Stimulated activated CD4-positive, alpha-beta T cell treated with anti-CD3 and anti-CD28 coated beads, TNF-alpha, amount 100 ng/mL, for 48 hours (primary cell): ENCODE measurements at places on chromosomes 1 and 21.

GRCh38 chr1:106980121-106980520, 76.4 kb upstream of the PRMT6 start:
- DNase-seq: no peak

DNA sequence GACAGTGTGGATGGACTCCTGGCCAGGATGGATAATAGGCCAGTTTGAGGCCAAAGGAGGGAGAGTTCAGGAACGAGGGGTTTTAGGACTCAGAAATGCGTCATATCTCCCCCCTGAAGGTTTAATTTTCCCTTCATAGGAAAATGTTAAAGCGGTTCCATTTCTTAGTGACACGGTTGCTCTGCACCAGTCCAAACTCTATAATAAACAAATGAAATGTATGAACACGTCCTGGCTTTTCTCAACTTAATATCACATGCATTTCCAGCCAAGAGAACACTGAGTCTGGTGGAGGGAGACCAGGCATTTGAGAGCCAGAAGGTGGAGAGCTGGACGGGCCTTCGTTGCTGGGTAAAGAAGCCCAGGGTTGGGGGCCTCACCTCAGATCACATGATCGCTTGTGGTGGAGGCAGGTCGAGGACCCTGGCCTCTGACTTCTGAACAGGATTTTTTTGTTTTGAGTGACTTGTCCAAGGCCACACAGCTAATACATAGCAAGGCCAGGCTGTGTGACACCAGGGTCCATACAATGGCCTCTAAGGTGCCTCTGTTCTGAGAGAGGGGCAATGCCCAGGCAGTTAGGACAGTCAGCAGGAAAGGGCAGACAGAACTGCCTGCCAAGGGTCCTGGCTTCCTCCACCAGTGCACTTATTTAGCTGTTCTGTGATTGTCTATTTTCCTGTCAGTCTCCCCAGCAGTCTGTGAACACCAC, 11.4 kb downstream of the SLC1A7 start:
- DNase-seq: no peak

DNA sequence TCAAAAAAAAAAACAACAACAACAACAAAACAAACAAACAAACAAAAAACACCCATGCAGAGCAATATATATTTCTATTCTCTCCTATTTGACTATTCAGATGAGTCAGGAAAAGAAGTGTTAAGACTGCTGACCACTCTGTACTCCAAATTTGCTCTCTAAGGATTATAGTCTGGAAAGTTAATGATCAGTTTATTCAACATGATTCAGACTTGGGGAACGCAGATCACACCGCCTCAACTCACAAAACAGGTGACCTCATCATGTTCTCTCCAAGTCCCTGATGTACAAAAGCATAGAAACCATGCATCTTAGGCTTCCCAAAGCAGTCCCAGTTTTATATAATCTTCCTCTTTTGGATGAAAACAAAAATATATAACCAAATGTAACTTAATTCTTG, 51.9 kb upstream of the PRRC2C start:
- no peak for DNase-seq

GRCh38 chr21:37257967-37258877, 8.9 kb downstream of the VPS26C start:
- DNase-seq: peak; percentile 75

- peak; percentile 69 for DNase-seq
These were observed 20.7 kb upstream of the MAPKAPK2 start for GRCh38 chr1:206663832-206664652.

DNA sequence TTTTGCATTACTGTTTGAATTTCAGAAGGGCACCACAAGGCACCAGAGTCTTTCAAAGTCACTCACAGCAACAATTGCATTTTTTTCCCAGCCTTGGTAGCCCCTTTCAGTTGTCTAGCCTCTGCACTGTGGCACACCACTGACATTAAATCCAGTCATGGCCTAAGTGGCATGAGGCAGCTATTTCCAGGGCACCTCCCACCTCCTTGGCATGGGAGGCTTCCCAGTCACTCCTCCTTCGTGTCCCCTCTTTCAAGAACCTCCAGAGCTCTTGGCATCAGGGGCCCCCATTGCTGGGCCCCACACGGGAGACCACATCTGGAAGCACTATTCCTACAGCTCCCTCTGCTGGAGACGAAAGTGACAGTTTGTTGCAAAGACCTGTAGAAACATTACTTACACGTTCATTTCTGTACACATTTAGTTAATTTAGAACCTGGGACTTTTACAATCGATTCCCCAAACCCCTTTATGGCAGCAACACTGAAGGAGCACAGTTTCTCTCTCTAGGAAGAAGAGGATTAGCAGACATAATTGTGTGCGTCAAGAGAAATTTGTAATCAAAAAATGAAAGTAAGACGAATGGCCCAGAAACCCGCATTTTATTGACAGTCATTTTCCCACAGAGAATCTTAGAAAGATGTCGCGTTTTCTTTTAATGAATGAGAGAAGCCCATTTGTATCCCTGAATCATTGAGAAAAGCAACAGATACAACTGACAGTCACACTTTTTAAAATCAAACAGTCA, 5.7 kb upstream of the CHD5 start:
- no peak for DNase-seq

- no peak for DNase-seq
These were observed 436.8 kb downstream of the KIF26B start for GRCh38 chr1:245591346-245592188.

DNA sequence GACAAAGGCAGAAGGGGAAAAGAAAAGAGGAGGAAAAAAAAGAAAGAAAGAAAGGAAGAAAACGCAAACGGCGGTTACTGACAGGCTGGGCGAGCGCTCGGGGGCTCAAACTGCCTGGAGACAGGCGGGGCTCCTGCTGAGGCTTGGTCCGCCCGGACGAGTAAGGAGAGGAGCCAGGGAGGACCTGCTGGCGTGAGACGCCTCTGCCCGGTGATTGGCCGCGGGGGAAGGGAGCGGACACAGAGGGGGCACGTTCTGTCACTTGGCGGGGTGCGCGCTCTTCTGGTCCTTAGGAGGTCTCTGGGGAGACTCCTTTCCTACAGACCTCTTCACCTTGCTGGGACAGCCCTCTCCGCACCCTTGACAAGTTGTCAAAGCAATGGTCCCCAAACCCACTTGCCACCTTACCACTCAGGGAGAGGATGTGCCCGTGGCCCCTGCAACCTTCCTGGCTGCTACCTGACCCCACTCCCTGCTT, 791 bp upstream of the PIK3R3 start:
- DNase-seq: no peak

DNA sequence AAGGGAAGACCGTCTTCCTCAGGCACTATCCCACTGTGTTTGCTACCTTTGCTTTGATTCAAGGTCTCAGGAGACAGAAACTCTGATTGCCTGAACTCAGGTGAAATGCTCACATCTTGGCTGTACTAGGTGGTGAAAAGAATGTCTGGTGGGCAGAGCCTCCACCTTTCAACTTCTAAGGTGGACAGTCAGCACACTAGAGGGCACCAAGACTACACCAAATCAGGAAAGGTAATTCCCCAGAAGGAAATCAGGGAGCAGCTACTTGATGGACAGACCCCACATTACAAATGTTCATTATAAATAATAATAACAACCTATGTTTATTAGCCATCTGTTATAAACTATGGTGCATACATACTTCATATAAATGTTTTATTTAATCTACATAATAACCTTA, 220.9 kb downstream of the ATG4C start:
- DNase-seq: no peak

GRCh38 chr1:167584581-167584980, 31.0 kb upstream of the CREG1 start:
- DNase-seq: no peak

DNA sequence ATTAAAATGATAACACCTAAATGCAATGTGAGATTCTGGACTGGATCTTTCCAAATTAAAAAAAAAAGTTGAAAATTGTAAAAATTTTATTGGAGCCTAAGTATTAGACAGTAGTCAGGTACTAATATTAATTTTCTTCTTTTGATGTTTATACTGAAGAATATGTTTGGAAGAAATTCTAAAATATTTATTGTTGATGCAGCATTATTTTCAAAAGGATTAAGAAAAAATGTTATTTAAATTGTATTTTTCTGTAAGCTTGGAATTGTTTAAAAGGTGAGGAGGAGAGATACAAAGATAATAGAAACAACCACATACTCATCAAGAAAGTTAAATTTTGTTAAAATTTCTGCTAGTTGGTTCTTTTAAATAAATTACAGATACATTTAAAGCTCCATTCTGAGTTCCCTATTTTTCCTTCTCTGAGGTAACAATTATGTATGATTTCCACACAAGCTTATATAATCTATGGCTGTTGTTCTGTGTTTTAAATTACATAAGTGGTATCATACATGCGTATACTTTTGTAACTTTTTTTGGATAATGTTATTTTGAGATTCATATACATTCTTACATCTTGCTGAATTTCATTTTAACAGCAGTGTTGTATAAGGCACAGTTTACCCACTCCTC, 180.3 kb upstream of the RGS18 start:
- no peak for DNase-seq

DNA sequence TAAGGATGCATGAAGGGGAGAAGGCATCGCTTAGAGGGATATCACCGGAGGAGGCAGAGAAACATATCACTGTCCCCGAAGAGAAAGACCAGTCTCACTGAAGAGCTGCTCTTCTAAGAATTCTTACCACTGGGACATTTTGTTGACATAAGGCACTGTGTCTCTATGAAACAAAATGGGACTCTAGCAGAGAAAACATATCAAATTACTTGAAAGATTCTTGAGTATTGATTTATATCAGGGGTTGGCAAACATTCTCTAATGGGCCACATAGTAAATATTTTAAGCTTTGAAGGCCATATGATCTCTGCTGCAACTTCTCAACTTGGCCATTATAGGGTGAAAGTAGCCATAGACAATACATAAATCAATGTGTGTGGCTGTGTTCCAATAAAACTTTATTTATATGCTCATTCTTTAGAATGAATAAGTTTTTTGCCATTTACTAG, 41.0 kb upstream of the GREM2 start:
- no peak for DNase-seq

DNA sequence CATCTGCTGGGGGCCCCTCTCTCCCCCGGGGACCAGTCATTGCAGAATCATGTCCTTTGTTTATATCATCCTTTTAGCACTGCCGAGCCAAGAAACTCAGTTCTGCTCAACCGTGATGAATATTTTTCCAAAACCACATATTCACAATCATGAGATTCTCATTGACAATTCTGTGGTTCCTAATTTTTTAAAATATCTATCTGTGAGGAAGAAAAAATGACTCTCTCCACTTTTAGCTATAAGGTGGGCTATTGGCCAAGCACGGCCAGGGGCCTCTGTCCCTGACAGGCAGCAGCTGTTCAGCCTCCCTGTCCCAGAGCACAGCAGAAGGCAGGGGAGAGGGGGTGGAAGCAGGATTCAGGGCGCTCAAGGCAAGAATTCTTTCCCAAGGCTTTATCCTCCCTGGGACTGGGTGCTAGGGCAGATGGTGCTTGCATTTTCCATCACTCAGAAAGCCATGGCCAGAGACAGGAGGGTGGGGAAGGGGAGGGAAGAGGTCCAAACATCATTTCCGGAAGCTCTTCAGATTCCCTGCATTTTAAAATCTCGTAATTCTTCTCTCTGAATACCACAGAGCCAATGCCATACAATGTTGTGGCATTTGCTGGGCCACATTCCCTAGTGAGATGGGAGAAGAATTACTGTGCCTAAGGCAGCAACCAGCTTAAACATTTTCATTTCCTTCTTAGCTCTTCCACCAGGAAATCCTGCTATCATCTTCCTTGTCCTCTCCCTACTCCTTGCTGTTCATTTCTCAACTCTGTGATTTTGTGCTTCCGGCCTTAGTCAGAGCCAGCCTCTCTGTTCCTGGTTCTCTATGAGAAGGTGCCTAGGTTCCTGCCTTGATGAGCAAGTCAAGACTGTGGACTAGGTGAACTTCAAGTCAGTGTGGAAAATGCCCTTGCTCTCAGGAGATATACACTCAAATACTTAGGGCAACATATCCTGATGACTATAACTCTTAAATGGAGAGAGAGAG, 60.3 kb downstream of the KCNJ6 start:
- DNase-seq: no peak

DNA sequence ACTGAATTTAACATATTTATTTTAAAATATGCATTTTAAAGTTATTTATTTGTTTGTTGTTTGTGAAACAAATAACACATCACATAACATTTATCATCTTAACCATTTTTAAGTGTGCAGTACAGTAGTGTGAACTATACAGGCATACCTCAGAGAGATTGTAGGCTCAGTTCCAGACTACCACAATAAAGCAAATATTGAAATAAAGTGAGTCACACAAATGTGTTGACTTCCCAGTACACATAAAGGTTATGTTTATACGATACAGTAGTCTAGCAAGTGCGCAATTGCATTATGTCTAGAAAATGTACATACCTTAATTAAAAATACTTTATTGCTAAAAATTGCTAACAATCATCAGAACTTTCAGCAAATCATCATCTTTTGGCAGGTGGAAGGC, 739.4 kb upstream of the ADGRL4 start:
- no peak for DNase-seq

DNA sequence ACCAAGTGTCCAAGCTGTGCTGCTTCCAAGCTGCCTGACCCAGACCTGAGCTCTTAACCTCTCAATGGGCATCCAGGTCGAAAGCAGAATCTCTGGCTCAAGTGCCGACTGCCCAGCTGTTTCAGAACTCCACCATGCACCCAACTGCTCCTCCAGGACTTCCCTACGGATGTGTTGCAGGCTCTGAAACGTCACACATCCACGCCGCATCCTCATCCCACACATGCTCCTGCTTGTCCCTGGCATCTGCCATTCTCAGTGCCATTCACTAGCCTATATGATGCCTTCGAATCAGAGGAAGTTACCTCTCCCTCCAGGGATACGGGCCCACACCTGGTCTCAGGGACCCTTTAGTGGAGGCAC, 11.2 kb downstream of the PDZK1IP1 start:
- DNase-seq: no peak

DNA sequence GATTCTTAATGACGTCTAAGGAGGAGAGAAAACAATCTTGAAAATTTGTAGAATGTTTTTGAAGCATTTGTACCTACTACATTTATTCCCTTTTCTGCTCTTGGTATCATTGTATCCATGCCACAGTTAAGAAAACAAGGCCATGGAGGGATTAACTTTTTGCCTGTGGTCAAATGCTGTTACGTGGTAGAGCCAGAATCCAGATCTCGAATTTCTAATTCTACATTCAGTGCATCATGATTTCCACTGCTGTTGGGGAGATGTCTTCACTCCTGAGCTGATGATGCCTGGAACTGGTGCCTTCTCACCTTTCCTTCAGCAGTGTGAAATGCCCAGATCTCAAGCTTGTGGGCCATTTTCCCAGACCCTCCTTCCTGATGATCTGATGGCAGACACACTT, 175.6 kb downstream of the HHAT start:
- DNase-seq: no peak

DNA sequence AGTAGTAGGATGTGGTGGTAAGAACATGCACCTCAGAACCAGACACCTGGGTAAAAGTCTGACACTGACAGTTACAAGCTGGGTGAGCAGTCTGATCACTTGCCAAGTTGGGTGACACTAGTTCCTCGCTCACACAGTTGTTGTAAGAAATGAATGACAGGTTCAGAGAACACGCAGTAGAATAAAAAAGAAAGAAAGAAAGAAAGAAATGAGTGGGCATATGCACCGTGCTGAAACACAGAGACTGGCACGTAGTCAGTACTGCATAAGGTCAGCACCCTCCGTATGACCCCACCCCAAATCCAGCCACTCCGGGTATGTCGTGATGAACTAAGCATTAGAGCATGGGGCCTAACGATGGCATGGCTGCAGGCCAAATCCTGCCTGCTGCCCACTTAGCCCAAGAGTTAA, 90.6 kb downstream of the GLUL start:
- DNase-seq: peak; percentile 16

- no peak for DNase-seq
These were observed 52.0 kb upstream of the KCNA3 start for GRCh38 chr1:110726755-110727154.

- DNase-seq: no peak
These were observed 177.5 kb downstream of the VPS13D start for GRCh38 chr1:12407050-12407961.

GRCh38 chr21:39523915-39524314, 72.1 kb downstream of the SH3BGR start:
- DNase-seq: no peak
